ENCODE measurements at places on chromosomes 6 and 20.

- DNase-seq: no peak
Observed at GRCh38 chr6:69926745-69927144, 60.4 kb downstream of the COL19A1 start.

DNA sequence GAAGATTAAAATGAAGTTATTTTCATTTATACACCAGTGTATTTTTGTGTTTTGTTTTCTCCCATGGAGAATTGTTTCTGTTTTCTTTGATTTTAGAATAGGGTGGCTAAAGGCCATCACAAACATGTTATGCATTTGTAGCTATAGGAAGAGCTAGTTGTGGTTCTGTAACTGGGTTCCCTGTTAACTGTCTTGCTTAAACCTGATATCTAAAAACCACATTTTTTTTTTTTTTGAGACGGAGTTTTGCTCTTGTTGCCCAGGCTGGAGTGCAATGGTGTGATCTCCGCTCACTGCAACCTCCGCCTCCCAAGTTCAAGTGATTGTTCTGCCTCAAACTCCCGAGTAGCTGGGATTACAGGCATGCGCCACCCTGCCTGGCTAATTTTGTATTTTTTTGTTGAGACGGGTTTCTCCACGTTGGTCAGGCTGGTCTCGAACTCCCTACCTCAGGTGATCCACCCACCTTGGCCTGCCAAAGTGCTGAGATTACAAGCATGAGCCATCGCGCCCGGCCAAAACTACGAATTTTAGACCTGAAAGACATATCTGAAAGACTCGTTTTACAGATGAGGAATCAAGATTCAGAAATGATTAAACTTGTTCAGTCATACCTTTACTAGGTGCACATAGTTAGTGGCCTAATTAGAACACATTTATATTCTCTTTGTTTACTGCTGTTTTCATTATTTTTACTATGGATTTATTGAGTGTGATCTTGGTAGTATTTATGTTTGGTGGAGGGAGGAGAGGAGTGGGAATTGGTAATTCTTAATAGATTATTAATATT is 18.0 kb downstream of the SCAF8 start:
- no peak for DNase-seq

DNA sequence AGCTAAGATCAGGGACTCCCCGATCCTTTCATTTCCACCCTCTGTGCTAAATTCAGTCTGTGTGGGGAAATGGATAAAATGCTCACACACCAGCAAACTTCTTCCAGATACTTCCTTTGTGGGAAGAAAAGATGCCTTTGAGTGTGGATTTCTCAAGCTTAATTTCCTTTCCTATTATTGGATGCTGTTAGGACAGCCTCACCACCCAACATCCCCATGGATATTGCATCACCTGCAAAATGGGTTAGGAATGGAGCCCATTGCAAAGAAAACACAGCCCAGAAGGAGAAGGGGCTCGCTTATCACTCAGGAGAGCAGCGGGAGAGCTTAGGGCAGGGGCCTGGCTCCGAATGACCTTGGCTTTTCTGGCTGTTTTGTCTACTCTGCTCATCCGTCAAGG is 272.2 kb downstream of the CDC5L start:
- DNase-seq: no peak

GRCh38 chr6:38236631-38237030 is 403.1 kb downstream of the BTBD9 start:
- no peak for DNase-seq

- DNase-seq: no peak
Observed at GRCh38 chr6:149277621-149278020, 39.9 kb upstream of the TAB2 start.

- no peak for DNase-seq
Observed at GRCh38 chr20:59171986-59172385, 8.4 kb downstream of the ZNF831 start.

Data from GOT3 (cell line).